Sigmoid colon (tissue), 7 donors: ENCODE measurements at places on chromosomes 16 and 17.

DNA sequence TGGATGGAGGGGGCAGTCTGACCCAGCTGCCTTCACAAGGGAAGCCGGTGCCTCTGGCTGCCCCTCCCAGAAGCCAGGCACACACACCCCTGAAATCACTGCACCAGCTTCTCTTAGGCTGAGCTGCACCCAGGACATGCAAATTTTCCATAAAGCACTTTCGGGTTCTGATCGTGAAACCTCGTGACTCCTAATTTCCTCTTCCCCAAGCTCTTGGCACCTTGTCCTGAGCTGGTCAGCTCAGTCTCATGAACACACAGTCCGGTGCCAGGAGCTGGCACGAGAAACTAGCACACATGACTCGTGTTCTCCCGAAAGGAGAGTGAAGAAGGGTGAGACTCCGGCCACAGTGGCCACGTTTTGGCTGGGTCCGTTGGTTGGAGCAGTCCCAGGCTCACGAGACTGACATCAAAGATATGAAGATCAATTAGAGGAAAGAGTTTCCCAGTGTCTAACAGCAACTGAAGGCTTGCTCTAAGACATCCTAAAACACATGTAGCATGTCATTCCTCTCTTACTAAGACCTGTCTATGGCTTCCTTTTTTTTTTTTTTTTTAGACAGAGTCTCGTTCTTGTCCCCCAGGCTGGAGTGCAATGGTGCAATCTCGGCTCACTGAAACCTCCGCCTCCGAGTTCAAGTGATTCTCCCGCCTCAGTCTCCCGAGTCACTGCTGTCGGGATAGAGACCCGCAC is 9.2 kb upstream of the ABR start:
- peak; percentile 98 for DNase-seq

DNA sequence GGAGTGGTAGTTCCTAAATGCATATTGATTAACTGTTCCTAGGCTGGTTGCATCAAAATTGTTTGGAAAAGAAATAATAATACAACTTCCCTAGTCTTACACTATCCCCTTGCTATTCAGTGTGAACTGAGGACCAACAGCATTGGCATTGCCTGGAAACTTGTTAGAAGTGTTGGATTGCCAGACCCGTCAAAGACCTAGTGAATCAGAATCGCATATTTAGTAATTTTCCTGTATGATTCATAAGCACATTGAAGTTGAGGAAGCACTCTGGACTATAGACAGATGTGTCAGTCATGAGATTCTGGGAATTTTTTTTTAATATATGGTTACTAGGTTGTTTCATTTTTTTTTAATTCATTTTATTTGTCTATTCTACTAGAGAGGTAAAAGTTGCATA is 34.7 kb upstream of the KCNJ16 start:
- DNase-seq: no peak

DNA sequence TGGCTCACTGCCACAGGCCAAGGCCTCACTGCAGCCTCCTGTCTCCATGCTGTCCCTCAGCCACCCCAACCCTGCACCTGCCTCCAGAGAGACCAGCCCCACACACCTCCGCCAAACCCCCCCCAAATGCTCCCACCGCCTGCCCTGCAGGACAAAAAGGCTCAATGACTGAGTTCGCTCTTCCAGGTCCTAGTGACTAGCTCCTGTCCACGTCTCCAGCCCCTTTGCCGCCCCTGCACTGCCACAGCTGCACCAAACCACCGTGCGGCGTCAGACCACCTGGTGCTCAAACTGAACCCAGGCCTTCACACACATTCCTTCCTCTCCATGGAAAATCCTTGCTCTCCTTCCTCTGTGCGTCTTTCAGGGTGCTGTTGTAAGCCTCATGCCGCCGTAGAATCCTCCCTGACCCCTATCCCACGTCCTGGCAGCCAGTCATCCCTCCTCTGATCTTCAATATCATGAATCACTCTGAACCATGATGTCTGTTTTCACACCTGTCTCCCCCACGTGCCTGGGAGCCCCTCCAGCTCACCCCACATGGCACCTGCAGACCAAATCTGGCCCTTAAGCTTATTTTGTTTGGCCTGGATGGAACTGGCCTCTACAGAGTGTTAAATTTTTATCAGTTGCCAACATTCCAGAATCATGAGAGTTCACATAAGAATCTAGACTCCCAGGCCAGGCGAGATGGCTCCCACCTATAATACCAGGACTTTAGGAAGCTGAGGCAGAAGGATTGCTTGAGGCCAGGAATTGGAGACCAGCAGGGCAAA is 4.3 kb upstream of the GSG1L start:
- DNase-seq: no peak

DNA sequence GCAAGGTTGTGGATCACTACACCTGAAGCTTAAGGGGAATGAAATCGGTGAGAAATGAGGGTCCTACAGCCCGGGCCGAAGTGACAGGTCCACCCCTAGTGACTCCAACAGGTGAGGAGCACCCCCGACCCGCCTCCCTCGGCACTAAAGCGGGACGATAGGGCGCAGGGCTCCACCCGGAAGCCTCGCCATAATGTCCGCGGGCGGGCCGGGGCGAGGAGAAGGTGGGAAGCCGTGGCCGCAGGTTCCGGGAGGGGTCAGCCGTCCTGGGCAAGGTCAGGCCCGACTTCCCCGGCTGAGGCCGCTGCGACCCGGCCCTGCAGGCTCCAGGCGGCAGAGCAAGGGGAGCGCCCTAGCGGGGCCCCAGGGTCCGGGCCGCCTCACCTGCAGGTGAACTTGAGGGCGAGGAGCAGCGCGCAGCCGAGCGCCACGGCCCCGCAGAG is 543 bp downstream of the TXNDC11 start:
- DNase-seq: peak; percentile 79

DNA sequence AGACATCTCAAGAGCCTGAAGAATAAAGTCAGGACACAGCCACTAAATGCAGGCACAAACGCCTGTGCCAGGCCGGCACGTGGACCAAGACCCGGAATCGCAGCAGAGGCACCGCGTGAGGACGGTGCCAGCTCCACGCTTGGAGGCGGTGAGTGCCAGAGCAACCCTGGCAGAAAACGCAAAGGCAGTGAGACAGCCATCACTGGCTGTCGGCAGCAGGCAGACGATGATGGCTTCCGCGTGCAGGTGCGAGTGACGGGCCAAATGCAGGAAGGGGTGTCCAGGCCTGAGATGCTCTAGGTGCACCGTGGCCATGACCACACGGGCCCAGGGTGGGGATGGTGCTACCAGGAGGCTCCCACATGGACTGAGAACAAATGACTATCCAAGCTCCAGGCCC is 78.8 kb downstream of the LMF1 start:
- DNase-seq: no peak

DNA sequence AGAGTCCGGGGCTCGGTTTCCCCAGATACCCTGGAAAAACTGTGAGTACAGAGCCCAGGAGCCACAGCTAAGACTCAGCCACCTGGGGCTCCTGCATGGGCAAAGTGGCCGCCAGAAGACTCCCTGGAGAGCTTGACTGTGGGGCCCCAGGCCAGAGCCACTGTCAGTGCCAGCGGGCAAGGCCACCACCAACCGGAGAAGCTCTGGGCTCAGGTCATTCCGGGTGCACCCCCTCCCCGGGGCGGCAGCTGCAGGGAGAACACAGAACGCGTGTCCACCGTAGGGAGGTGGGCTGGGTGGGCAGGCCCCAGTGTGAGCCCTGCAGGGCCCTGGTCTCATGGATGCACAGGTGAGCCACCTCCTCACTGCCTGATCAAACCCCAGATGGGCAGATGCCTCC is 22.3 kb upstream of the RBFOX3 start:
- DNase-seq: peak; percentile 64

GRCh38 chr16:53559270-53559951 is 56.4 kb upstream of the AKTIP start:
- no peak for DNase-seq

GRCh38 chr16:86751076-86752030 is 173.0 kb downstream of the FOXL1 start:
- DNase-seq: no peak

DNA sequence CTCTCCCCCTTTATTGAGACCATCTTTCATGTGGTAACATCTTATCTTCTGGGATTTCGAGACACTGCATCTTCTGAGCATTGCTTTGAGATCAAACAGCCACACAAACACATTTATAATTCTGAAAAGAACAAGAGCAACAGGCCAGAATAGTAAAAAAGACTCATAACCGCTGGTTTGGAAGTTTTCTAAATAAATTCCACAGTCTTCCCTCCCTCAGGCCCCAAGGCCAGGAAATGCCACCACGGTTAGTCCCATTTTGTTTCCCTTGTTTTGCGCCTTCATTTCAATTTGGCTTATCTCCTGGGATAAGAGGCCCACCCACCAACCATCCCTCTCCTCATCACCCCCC is 25.3 kb downstream of the LITAF start:
- no peak for DNase-seq

DNA sequence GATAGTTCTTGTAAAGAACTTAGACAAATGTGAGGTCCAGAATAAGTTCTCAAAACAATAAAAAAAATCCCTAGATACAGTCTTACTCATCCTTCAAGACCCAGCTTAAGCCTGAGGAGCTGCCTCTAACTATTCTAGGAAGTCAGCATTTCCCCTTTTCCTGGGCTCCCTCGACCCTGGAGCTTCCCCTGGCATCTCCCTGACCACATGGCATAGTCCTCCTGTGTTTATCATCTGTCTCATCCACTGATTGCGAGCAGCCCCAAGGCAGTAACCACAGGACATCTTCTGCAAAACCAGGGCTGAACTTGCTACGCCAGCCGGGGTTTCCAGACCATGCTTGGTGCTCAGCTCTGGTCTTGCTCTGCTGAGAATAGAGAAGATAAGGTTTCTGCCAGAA is 36.7 kb upstream of the NLRP1 start:
- DNase-seq: no peak

DNA sequence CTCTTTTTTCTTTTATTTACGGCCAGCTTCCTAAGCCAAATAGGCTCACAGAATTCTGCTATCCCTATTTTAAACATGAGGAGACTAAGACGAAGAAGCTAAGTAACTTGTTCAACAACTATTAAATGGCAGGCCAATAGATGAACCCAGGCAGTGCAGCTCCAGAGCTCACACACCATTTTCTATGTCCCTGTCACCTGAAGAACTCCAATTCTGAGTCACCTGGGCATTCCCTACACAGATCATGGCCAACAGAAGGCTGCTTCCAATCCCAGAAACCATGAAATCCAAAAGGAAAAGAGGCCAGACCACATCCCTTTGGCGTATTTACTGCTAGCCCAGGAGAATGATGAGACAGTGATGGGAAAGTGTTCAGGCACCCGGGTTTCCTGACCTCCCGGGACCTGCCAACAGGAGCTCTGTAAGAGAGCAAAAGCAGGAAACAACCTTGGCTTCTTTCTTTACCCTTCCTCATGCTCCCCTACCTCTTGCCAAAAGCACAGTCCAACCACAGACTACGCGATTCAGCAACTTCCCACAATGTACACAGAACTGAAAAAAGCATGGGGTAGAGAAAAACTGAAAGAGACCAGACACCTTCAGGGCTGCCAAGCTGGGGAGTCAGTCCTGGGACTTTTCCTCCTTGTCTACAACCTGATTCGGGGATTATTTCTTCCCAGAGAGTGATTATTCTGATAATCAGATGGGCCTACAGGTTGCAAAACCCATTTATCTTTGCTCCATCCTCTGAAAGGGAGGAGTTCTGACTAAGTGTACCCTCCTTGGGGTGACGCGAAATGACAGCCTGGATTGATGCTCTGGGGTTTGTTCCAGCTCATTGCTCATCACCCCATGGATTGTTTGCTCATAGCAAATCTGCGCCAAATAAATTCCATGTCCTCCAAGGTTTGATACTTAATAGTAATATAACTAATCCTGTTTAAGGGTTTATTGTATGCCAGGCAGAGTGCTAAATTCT is 47.8 kb upstream of the HAS3 start:
- peak; percentile 62 for DNase-seq

DNA sequence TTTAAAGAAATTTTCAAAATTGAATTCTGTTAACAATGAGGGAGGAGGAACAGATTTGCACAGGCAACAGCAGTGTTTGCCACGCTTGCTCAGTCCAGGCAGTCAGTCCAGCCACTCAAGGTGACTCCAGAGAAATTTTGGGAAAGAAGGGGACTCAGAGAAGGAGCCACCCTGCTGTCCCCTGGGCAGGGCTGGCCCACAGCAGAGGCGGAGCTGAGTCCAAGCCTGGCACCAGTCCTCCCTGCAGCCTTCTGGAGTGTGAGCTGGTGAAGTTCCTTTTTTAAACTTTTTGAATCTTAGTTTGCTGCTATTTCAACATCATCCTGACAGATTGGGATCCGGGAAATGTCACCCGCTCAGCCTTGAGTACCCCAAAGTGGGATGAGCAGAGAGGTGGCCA is 14.5 kb upstream of the SLC47A2 start:
- DNase-seq: no peak

- DNase-seq: no peak
These were observed 57.9 kb downstream of the HYDIN start for GRCh38 chr16:71172481-71173207.

DNA sequence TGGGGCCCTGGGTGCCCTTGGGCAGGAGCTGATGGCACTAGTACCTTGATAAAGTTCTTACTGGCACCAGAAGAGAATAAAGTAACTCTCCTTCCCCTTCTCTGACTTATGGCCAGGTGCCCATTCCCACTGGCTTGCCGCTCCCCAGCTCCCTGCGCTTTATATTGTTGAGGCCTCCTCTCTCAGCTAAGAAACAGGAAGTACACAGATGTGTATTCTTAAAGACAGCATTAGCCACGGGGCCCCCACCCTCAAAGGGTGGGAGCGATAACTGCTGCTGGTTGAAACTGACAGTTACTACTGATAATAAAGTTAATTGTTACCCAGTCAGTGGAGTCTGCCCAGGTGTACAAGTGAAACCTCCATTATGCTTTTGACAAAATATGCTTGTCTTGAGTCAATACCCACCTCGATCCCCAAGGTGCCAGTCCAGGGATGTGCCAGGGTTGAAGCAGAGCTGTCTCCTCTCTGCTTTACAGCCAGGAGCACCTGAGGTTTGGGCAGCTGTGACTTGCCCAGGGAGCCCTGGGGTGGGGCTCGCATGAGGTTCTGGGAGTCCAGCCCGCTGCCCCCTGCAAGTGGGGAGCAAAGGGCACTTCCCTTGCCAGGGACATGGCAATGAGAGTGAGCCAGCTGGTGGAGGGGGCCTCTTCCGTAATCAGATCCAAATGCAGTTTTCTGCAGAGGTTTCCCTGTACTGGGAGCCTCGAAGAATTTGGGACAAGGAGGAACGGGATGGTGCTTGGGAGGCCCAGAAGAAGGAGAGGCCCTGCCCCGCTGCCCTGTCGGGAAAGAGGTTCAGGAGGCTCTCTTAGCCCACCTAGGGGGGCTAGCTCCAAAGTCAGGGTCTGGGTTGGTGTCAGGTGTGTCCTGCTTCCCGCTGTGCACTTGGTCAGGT is 5.4 kb upstream of the CLDN9 start:
- DNase-seq: no peak

DNA sequence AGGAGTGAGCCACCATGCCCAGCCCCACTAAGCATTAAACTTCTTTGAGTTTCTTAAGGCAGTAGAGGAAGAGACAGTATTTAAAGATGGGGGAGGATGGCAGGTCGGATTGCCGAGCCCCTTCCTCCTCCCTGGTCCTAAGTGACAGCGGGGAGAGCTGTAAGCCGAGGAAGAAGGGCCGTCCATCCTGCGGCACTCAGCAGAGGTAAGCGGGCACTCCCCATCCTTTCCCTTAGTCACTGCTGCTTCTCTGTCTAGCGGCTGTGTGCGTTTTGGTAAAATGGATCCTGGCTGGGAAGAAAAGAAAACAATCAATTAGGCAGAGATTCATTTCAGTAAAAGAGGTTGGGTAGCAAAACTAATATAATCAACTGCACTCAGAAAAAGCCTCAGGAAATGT is 13.9 kb downstream of the DNAAF1 start:
- DNase-seq: no peak

GRCh38 chr16:85825326-85825725 is 25.8 kb downstream of the COX4I1 start:
- DNase-seq: no peak
